ENCODE measurements at places on chromosomes 3 and 15.

- DNase-seq = no peak
These were observed 246.9 kb upstream of the AGTR1 start for GRCh38 chr3:148450819-148451218.

DNA sequence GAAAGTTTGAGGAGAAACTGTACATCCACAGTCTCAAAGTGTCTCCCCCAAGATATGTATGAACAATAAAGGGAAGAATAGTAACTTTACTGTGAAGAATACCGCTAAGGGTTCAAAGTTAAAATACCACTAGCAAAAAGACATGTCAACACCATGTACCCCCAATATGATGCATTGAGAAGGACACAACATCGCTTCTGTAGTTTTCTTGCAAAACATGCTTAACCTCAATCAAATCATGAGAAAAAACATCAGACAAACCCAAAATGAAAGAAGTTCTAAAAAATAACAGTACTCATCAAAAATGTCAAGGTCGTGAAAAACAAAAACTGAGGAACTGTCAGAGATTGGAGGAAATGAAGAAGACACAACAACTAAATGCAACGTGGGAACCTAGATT, 3.6 kb downstream of the HERC1 start:
- DNase-seq = no peak

- DNase-seq = no peak
These were observed 141.2 kb downstream of the HCN4 start for GRCh38 chr15:73227433-73228056.

DNA sequence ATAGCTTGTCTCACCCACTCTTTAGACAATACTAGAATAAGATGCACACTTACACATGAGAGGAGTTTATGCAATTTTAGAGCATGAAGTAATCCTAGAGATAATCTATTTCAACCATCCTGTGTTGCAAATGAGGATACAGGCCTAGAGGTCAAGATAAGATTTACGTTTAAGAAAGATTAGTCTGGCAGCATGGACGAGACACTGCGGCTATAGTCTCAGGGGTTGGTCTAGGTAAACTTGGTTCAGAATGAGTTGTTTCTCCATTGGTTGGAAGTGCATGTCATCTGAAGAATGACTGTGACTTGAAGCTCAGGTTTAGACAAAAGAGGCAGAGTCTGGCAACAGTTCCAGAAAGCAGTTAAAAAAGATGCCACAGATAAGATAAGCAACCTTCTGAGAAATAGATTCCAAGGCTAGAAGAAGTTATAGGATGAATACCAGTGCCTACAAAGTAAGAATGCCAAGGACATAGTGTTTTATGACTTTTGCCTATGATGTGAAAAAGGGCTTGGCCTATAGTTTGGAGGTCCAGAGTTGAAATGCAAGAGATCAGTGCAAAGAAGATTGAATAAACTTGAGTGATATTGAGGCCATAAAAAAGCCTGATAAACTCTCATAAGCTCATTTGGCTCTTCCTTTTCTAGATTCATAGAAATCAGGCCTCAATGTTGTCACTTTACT, 631.0 kb downstream of the SQOR start:
- no peak for DNase-seq

- no peak for DNase-seq
These were observed 74.9 kb upstream of the MFGE8 start for GRCh38 chr15:88987934-88988671.

- DNase-seq = no peak
These were observed 115.8 kb downstream of the GABRG3 start for GRCh38 chr15:27086805-27087204.

- DNase-seq = no peak
These were observed 15.5 kb upstream of the GATM start for GRCh38 chr15:45393851-45394250.

DNA sequence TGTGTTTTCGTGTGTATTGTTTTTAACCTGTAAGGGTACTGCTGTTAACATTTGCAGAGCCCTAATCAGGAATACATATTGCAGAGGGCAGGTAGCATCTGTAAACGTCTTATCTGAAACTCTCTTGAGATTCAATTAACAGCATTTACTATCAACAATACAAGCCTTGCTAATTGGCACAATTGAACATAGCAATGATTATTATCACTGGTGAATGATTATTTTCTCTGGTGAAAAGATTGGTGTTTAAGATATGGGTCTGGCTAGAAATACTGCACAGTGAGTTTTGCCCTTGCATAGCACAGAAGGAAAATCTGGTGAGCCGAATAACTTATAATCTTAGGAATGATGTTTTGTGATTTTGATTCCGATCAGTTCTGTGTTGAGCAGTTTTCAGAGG, 5.9 kb upstream of the CNTN4 start:
- DNase-seq = no peak

- DNase-seq = no peak
These were observed 38.4 kb upstream of the THBS1 start for GRCh38 chr15:39542385-39543065.

DNA sequence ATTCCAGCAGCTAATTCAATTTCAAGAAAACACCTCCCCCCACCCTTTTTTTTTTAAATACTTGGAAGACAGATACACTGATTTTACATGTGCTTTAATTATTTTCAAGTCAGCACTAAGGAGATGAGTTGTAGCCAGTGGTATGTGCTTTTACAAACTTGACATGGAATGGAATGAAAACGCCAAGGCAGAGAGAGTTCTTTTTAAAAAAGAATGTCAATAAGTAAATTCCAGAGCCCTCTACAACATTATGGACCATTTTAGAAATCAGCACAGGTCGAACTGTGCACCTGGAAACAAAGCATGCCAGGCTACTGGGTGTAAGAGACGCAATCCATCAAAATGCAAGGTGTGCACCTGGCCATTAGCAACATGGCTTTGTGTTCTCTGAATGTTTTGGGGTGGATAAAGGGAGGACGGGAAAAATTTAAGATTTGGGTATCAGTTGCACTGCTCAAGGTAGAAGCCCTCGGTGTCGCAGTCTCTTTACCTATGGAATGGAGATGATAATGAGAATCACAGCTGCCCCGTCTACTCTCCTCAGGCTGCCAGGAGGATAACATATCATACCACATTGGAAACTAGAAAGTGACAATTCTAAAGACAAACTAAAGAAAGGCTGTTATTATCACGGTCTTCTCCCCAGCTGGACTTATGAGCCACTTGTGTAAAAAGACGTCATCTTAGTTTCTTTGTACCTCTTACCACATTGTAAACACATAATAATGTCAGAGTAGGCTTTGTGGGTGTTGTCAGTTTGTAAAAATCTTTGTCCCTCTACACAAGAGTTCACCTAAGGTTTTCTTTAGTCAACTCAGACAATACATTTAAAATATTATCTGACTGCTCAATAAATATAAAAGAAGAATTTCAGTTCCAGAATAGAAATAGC, 107.4 kb upstream of the PRICKLE2 start:
- DNase-seq = no peak

DNA sequence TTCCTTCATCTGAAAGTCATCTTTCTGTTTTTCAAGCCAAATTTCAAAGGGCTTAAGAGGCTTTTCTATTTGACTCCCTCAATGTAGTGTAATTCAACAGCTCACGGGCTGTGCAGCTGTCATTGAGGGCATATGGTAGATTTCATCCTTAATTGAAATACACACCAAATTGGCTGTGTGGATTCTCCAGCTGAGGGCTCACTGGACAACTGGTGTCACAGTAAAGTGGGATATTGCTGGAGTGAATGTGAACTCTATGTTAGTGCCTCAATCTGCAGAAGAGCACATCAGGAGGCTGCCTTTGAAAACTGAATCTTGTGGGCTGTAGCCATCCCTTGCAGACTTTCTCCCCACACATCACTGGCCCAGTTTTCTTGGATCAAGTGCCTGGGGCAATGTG, 120.1 kb downstream of the GALK2 start:
- no peak for DNase-seq

GRCh38 chr3:160806094-160806493, 50.1 kb downstream of the PPM1L start:
- no peak for DNase-seq

GRCh38 chr3:3627114-3627513, 172.1 kb upstream of the LRRN1 start:
- DNase-seq = no peak

GRCh38 chr3:58422756-58423325, 10.8 kb downstream of the PDHB start:
- DNase-seq = no peak

GRCh38 chr3:30477149-30477921, 129.1 kb upstream of the TGFBR2 start:
- no peak for DNase-seq

- no peak for DNase-seq
These were observed 13.1 kb upstream of the OSBPL11 start for GRCh38 chr3:125608419-125608818.

- no peak for DNase-seq
These were observed 12.1 kb upstream of the GATA2 start for GRCh38 chr3:128504963-128505730.

DNA sequence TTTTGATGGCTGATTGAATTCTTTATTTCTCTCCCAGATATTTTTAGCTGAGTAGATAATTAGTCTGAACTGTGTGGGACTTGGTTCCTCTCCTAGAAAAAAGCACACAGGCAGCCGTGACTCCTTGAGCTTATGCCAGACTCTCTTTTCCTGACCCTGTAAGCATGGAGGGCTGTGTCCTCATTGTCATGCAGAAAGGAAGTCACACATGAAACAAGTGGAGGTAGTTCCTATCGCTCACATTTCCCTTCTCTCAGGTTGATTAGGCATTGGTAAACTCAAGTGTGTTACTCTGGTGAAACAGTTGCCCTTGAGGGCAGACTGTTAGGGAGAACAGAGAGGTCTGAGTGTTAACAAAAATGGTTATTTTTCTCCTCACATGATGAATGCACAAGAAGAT, 6.3 kb upstream of the RTP4 start:
- no peak for DNase-seq

DNA sequence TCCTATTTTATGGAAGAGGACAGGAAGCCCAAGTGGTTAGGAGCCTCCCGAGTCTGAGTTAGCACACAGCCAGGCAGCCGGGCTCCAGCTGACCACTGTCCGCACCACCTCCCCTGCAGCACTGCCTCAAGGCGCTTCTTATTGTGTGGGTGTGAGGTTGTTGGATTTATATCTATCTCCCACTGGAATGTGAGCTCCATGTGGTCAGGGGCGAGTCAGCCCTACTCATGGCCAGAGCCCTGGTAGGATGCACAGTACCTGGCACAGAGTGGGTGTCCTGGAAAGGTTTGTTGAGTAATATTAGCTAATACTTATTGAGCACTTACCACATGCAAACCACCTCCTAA, 9.7 kb upstream of the FBLN2 start:
- DNase-seq = no peak

- DNase-seq = no peak
These were observed 1.4 kb upstream of the AQP9 start for GRCh38 chr15:58136731-58137130.

Data from NCI-H2029 treated with DMSO at 0.1 percent for 48 hours (cell line).